ENCODE measurements at places on chromosomes 6 and 20.

DNA sequence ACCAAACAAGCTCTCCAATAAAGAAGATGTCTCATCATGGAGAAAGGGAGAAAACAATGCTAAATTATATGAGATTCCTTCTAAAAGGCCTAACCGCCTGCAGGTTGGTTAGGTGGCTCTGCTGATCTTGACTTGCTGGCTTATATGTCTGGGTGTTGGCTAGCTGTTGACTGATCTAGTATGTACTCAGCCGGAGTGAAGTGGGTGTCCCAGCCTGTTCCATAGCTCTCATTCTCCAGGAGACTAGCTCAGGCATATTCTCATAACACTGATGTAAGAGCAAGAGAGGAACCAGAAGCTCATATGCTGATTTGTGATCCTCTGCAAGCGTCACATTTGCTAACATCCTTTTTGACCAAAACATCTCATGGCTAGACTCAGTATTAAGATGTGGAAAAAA, 473.0 kb downstream of the BMP2 start:
- no peak for DNase-seq

DNA sequence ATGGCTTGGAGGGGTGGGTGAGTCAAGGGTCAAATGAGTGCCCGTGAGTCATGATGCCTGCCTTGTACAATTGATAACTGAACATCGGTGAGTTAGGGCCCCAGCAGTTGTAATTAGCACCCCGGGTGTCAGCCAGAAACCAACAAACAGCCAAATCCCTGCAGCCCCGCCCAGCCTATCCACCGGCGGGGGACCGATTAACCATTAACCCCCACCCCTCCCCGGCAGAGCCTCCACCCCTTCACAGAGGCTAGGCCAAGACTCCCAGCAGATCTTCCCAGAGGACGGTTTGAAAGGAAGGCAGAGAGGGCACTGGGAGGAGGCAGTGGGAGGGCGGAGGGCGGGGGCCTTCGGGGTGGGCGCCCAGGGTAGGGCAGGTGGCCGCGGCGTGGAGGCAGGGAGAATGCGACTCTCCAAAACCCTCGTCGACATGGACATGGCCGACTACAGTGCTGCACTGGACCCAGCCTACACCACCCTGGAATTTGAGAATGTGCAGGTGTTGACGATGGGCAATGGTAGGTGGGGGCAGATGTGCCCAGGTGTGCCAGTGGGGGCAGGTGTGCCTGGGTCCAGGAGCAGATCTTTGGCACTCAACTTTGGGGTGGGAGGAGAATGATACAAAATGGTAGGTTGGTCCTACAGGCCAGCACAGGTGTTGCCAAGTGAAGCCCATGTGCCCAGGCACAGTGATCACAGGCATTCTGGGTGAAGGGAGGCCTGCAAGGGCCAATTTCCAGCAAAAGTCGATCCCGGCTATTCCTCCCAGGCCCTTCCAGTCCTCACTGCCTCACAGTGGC, 45.7 kb downstream of the HNF4A start:
- DNase-seq: peak; percentile 87

DNA sequence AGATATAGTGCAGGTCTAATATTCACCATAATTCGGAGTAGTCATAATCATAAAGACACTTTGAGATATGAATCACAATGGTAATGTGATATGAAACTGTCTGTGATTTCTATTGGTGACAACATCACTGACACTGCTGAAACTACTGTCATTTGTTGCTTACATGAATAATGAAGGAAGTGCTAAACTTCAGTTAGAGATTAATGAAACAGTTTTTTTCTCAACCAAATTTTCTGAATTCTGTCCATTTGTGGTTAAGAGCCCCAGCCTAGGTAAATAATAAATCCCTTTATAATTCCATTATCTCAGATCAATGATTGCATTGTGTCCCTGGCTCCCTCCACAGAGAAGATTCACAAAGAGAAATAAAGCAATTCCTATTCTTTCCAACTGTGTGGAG, 122.6 kb downstream of the HIVEP2 start:
- DNase-seq: no peak

GRCh38 chr6:170284866-170285469, 5.9 kb downstream of the DLL1 start:
- DNase-seq: no peak

GRCh38 chr6:160679402-160679769, 15.3 kb upstream of the LPA start:
- no peak for DNase-seq

DNA sequence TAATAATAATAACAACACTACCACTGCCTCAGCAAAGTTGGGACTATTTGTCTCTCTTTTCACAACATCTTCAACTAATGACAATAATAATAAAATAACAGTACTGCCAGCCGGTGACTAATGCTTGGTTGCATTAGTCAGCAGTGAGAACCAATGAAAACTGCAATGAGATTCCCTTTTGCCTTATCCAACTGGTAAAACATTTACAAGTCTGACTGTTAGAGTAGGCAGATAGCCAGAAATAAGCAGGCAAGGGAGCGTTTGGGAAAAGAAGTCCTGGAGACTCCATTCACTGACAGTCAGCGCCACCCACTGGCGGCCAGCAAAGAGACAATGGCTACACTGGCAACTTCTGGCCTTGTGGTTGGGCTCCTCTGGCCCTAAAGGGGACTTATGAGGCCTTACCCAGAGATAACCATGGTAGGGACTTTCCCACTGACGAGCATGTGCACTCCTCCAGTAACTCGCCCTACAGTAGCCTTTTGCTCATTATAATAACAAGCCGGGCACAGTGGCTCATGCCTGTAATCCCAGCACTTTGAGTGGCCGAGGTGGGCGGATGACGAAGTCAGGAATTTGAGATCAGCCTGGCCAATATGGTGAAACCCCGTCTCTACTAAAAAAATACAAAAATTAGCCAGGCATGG, 3.4 kb upstream of the NSFL1C start:
- peak; percentile 80 for DNase-seq

GRCh38 chr6:133418108-133418507, 177.0 kb downstream of the EYA4 start:
- no peak for DNase-seq

DNA sequence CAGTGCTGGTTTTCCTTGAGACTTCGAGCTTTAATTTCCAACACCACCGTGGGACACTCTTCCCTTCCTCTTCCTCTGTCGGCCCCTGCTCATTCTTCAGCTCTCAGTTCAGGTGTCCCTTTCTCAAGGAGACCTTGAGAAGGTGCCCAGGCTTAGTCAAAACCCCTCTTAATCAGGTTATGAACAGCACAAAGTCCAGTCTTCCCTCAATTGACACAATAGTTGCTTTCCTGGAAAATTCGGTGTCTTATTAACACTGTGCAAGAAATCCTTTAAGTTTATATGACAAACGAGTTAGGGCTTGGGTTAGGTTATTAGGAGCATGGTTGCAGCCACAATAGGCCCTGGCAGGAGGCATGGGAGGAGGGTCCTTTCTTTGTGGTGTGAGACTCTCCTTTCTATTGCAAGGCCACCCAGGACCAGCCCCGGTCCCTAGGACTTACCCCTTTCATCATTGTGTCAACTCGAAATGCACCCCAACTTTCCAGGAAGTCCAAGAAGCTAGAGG, 1.5 kb upstream of the NSFL1C start:
- DNase-seq: no peak

- no peak for DNase-seq
These were observed 7.6 kb downstream of the NKAIN4 start for GRCh38 chr20:63246490-63247288.

- DNase-seq: no peak
These were observed 52.4 kb upstream of the PLN start for GRCh38 chr6:118495485-118496280.

DNA sequence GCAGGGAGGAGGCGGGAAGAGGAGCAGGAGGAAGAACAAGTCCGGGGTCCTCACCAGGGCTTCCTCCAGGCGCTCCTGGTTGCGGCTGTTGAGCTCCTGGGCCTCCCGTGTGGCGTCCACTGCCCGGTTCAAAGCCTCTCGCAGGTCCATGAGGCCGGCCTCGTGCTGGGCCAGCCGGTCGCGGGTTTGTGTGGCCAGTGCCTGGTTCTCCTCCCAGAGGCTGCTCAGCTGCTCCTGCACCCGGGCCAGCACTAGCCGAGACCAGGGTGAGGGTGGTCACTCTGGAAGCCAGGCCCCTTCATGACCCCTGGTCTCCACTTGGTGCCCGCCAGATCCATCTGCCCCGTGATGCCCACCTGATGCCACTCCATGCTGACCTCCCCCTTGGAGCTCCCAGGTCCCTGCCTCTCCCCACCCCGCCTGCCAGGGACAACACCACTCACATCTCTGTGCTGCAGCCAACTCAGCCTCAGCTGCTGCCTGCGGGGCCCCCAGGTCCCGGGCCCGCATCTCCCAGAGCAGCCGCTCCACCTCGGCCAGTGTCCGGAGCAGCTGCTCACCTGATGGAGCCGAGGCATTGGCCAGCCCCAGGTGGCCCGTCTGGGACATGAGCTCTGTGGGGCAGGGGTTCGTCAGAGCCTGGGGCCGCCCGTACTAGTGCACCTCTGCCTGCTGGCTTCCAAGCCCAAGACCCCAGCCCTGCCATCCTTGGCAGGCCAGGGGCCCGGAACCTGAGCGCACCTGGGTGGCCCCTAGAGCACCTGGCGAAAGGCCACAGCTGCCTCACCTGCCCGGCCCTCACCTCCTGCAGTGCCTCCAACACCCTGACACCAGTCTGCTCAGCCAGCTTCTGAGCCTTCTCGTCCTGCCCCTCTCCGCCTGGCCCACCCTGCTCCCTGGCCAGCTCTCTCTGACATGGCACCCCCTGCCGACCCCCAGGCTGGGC, 15.9 kb downstream of the ADRM1 start:
- DNase-seq: no peak

DNA sequence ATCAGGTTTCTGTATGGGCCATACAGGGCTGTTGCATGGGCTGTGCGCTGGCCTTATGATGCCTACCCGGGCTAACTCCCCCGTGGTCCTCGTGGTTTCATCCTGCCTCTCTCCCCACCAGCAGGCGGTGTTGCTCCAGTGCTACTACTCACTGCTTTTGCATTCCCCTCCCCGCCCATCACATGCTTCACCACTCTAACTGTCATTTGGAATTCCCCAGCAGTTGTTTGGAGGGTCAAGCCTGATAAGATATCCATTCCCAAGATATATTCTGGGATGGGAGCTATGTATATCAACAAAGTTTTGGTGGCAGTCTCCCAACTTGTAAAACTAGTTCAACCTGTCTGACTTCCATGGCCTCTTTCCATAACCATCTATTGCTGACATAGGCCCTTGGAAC, 233.2 kb upstream of the SOX4 start:
- no peak for DNase-seq

DNA sequence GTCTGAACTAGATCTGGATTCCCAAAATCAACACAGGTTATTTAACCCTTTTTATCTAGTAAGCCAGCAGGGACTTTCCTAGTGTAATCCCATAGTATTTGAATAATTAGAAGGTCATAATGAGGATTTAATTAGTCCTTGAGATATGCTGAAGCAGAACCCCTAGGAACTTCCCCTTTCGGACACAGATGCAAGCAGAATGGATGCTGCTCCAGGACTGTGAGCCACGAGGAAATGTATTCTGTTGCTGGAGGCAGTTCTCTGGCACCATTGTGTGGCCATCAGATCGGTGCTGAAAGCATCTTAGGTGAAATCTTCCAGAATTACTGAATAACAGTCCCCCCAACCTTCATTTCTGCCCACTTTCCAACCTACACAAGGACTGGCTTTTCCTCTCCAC, 206.9 kb downstream of the TMEM242 start:
- DNase-seq: no peak

DNA sequence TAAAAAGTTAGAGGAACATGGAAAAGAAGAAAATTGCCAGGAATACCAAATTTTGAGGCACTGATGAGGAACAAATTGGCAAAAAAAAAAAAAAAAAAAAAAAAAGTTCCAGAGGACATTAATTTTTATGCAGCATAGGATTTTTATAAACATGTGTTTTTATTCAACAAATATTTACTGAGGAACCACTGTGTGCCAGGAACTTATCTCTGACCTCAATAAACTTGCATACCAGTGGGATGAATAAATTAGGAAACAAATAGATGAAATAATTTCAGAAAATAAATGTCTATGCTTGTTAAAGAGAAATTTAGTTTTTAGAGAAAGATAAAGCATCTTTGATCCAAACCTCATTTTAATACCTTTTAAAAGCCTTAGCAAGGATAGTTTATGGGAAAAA, 175.1 kb downstream of the PDE10A start:
- DNase-seq: no peak

DNA sequence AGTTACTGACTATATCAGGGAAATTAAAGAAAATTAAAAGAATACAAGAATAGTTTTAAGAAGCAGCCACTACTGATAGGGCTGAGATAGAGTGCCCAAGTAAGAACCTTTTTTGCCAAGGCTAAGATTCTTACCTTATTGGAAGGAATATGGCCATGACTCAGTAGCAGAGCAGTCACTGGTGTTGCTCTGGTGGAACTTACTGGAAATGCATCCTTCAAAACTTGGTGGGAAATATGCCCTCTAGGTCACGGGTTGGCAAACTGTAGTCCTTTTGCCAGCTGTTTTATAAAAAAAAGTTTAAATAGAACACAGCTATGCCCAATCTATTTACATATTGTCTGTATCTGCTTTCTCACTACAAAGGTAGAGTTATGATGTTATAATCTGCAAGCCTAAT, 6.0 kb downstream of the HSF2 start:
- DNase-seq: no peak

GRCh38 chr6:156718647-156719394, 58.4 kb upstream of the ARID1B start:
- no peak for DNase-seq

- DNase-seq: no peak
These were observed 143.1 kb upstream of the ARID1B start for GRCh38 chr6:156634048-156634447.

DNA sequence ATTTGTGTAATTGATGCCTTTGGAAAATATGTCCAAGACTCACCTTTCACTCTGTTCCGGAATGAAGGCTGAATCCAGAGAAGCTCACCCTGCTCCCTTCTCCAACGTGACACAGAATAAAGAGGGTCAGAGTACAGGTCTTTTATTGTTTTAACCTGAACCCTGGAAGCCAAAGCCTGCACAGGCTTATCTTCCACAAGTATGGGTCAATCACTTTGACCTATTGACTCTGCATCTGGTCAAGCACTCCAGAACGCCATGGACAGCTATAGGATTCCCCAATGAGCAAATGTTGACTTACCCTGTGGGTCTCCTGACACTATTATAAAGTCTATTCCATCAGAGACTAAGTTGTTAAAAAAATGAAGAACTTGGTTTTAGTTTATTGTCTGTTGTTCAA, 158.4 kb upstream of the MYLIP start:
- DNase-seq: peak; percentile 24

- DNase-seq: no peak
These were observed 98.3 kb downstream of the CDH26 start for GRCh38 chr20:60056407-60057122.

- DNase-seq: no peak
These were observed 195.0 kb downstream of the TASP1 start for GRCh38 chr20:13443690-13444089.

GRCh38 chr20:50583442-50584150, 73.4 kb downstream of the PTPN1 start:
- DNase-seq: no peak

GRCh38 chr6:44367681-44368080, 19.8 kb upstream of the CDC5L start:
- no peak for DNase-seq

DNA sequence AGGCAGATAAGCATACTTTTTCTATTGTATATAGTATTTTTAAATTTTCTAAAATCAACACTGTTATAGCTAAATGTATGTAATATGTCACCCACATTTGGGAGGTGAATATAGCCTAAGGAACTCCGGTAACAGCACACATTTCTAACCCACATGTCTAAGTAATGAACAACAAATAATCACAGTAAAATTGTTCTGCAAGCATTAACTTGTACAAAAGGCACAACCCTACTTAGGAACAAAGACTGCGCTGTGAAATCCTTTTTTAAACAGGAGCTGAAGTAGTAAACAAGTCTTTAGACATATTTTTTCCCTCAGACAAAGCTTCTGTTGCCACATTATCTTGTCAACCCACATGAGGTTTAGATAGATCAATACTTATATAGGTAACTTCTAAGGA, 872.4 kb upstream of the SLC35B3 start:
- no peak for DNase-seq

Measured in HuH-7 (cell line).